ENCODE measurements at places on chromosomes 3 and 15.

DNA sequence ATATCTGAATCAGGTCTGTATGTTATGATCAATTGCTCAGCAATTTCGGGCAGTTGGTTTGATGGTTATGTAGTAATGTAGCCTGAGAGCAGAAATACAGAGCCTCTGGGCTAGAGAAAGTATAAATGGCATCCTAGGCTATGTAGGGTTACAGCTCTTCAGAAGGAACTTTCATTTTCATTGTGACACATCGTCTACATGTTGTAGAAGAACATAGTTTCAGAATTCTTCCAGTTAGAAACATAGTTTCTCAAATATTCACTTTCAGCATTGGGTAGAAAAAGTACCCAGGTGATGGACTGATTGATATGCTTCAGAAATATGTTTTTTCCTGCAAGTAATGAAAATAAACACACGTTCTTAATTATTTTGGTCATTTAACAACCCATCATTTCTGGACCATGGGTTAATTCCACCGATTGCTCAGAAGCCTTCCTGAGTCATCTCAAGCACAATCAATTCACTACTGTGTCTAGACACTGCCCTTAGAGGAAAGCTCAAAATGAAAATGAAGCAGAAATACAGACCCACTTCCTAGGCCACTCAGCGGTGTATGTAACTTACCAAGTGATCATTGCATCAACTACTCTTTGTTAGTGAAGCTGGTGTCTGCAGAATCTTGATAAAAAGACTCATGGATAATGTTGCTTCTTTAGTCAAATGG, 88.8 kb upstream of the TSEN2 start:
- DNase-seq: no peak

GRCh38 chr15:51780636-51781035, 29.2 kb downstream of the TMOD2 start:
- no peak for DNase-seq

- DNase-seq: no peak
Measured at GRCh38 chr3:94716326-94717018, 653.6 kb downstream of the NSUN3 start.

- no peak for DNase-seq
Measured at GRCh38 chr3:43695863-43696262, 5.1 kb downstream of the ABHD5 start.

DNA sequence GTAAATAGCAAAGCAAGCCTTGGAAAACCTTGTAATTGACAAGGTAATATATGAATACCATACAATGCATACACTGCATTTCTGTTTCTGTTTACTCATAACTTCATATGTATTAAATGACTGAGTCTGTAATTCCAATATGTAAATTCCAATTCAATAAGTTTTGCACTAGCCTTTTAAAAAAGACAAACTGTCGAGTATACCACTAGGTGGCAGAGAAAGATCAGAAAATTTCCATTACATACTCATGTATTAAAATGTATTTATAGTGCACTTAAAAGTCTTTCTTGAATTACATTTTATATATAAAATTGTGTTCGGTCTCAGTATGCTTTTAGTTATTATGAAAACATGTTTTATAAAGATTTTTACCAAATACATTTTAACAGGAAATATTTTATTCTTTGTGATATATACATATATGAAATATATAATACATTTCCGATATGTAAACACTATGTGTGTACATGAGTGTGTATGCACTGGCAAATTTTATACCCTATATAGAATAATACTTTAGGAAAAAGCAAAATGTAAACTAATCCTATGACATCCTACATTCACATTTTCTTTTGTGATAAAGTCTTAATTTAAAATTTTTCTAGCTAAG, 216.8 kb downstream of the VGLL3 start:
- no peak for DNase-seq

DNA sequence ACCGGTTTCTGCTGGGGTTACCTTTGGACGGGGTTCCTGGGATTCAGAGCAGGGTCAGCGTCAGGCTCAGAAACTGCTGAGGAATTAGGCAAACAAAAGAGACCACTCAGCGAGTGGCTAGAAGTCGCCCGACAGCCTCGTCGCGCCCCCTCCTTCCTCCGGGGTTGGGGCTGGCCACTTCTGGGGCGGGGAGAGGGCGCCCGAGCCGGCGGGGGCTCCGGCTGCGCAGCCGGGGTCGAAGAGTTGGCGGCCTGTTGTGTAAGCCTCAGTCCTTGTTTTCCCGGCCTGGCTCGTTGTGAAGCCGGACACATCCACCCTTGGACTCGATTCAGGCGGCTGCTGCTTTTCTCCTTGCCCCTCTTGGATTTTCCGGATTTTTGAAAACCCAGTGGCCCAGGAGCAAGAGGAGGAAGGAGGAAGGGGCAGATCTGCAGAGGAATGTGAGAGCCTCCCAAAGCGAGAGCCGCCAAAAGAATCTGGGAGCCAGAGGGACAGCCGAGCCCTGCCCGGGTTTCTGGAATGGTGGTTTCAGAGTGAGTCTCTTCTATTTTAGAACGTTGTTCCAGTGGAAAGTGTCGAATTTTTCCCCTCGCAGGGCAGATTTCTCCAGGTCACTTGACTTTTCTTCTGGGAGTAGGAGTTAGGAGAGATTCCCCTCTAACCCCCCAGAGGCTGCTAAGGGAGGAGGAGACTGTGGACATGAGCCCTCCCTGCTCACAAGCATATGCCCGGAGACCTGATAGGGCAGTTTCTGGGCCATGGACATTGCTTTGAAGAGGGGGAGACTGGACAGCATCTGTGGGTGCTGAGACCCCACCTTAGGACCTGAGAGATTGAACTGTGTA, 666 bp downstream of the SNX33 start:
- no peak for DNase-seq

DNA sequence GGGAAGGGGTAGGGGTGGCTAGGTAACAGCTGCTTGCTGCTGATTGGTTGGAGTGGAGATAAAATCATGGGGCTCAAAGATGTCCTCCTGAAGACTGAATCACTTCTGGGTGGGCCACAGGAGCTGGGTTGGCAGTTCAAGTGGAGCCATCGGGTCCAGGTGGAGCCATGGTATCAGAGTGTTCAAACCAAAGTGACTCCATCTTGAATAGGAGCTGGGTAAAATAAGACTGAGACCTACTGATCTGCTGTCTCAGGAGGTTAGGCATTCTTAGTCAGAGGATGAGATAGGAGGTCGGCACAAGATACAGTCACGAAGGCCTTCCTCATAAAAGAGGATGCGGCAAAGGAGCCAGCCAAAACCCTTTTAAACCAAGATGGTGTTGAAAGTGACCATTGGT, 96.5 kb downstream of the RTP4 start:
- no peak for DNase-seq

GRCh38 chr3:98730338-98730737, 32.8 kb upstream of the ST3GAL6 start:
- DNase-seq: no peak

DNA sequence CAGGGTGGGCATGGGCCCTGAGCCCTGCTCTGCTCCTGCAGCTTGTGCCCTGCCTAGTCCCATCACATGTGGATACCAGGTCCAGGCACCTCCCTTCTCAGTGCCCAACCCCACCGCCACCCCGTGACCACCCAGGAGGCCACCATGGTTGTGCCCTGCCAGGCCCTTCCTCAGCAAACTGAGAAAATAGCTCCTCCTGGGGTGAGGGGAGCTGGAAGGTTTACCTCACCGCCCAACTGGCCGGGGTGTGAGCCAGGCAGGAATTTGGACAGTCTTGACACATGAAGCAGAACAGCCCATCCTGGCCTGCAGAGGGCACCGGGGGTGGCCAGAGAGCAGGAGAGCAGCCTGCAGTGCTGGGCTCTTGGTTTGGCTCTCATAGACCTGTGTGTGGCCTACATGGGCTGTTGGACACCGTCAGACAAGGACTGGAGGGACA, 11.4 kb upstream of the C3orf22 start:
- no peak for DNase-seq

DNA sequence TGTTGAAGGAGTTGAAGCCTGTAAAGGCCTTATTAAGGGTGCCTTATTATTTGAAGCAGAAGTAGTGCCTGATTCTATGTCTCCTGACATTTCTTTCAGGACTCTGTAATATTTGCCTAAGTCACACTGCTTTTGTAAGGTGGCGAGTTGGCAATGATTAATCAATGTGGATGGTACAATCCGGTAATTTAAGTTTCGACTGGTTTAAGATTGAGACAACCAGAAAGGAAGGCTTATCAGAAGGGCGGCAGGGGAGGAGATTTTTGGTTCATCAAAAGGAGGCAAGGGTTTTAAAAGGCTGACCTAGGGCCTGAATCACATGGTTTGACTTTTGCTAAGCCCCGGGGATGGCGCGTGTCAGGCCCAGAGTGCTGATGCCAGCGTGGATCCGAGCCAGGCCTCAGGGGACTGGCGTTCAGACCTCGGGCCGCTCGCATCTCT, 830 bp upstream of the RNF13 start:
- no peak for DNase-seq

- no peak for DNase-seq
Measured at GRCh38 chr3:139827833-139828232, 107.2 kb upstream of the CLSTN2 start.

DNA sequence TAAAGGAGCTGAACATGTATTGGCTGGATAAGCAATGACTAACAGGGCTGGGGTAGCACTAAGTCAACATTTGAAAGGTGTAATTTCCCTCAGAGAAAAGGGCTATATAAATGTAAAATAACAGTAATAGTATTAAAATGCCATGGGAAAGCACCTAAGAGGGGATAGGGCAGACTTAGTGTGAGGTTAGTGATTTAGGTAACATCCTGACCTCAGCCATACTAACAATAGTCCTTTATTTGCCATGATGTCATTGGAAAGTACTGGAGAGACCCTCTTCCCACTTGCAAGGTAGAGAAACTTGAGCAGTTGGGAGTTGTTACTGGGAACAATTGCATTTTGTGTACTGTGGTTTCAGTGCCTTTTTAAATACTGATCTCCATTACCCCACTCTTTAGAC, 103.4 kb downstream of the LSAMP start:
- no peak for DNase-seq

DNA sequence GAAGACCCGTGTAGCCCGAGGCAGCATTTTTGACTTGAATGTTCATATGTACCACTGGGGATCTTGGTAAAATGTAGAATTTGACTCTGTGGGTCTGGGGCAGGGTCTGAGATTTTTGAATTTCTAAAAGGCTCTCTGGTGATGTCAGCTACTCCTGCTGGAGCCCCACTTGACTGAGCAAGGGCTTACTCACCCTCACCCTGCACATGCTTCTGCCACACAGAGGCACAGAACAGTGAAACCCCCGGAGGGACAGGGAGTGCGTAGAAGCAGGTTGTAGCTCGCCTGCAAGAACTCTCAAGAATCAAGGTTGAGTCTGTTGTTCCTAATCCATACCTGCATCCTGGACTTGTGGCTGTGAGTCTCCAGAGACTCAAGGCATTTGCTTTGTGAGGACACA, 41.1 kb downstream of the SLCO3A1 start:
- DNase-seq: no peak

DNA sequence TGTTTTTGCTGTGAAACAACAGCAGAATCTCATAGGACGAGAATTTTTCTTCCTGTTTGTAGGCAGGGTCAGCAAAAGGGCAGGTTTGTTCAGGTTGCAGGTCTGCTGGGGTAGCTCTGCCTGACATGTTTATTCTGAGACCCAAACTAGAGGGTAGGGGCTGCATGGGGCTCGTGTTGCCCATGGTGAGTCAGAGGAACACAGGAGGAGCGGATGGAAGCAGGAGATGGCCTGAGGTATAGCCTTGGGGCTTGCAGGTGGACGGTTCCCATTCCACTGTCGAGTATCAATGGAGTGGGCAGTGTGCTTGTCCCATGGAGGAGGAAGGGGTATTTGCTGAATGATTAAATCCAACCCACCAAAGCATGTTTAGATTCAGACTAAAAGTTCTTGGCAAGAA, 138.9 kb downstream of the APBA2 start:
- DNase-seq: no peak

GRCh38 chr3:133038731-133039375, 662 bp downstream of the TMEM108 start:
- no peak for DNase-seq
